NCI-H1092 (cell line): ENCODE measurements at places on chromosomes 7 and 10.

DNA sequence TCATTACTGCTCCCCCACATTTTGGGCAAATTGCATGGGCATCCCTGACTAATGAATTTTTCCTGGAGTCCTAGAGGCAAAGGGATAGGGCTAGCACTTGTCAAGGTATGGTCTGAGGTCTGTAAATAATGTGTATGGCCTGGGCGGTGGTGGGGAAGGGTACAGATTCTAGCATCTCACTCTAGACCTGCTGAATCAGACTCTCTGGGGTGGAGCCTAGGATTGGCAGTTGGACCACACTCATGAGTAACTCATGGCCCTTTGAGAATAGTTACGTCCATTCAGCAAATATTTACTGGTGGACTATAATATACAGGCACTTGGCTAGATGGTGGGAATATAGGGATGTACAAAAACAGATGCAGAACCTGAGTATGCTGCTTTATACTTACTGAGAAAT is 118.0 kb downstream of the CELF2 start:
- no peak for DNase-seq

- DNase-seq: no peak
Observed at GRCh38 chr7:77327067-77327931, 88.8 kb downstream of the GSAP start.

DNA sequence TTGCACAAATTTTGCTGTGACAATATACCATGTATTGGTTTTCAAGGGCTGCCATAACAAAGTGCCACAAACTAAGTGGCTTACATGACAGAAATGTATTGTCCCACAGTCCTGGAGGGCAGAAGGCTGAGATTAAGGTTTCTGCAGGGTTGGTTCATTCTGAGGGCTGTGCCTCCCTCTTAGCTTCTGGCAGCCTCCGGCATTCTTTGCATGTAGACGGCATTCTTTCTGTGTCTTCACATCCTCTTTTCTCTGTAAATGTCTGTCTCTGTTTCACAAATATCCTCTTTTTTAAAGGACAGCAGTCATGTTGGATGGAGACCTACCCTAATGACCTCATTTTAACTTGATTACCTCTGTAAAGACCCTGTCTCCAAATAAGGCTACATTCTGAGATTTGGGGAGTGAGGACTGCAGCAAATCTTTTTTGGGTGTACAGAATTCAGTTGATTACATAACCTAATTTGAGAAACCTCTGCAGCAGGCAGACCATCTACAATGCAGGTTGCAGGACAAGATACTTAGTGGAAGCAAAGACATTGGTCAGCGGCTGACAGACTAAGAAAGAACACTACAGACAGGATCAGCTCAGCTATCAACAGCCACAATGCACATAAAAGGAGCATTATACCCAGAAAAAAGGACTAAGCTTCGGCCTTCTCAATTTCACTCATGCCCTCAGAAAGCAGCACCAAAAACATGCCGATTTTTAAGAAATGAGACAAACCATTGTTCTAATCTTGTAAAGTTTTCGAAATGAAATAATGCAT is 84.6 kb upstream of the FAM3C start:
- no peak for DNase-seq

DNA sequence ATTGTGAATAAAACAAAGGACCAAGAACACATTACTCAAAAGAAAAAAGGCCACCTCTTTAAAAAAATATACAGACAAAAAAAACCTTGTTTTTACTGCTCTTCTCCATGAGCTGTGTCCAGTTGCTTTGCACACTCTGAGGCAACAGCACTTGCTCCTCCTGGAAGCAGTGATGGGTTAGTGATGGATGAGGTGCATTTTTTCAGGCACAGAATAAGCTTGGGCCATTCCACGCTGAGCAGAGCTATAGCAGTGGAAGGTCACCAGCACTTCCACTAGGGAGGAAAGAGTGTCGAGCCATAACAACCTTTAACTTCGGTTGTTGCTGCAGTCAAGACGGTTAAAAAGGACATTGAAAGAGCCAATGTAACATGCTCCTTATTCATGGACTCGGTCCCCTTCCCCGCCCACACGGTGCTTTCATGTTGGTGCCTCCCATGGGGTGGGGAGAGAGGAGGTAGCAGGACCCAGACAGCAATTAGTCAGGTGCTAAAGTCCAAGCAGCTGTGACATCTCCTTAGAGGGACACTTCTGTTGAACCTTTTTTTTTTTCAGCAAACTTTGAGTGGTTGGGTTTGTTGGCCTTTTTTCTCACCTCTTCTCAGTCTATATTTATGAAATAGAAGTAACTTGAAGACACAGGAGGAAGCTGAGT is 136.5 kb upstream of the ADARB2 start:
- DNase-seq: no peak

GRCh38 chr10:85997544-85997943 is 369.1 kb downstream of the GRID1 start:
- DNase-seq: no peak

- no peak for DNase-seq
Observed at GRCh38 chr7:48112401-48113165, 23.5 kb downstream of the UPP1 start.

GRCh38 chr7:5704534-5704922 is 76.9 kb downstream of the RNF216 start:
- DNase-seq: peak; percentile 53

- DNase-seq: no peak
Observed at GRCh38 chr10:4280461-4281189, 495.6 kb upstream of the KLF6 start.

GRCh38 chr7:95527033-95527775 is 41.5 kb downstream of the ASB4 start:
- DNase-seq: peak; percentile 63

DNA sequence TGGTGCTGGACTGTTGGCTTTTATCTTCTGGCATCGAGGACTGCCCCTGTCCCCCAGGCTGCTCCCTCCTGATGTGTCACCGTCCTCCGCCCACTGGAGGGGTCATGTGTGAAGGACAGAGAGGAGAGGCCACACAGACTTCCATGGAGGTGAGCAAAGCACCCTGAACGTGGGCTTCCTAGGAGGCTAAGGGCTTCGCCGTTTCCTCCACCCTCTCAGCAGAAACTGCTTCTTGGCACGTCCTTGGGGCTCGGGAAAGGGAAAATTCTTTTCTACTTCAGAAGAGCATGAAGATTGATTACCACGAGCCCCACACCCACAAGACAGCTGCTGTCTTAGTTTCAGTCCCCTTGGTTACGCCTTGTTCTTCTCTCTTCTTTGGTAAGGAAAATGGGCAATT is 218.2 kb downstream of the CCDC3 start:
- DNase-seq: no peak

DNA sequence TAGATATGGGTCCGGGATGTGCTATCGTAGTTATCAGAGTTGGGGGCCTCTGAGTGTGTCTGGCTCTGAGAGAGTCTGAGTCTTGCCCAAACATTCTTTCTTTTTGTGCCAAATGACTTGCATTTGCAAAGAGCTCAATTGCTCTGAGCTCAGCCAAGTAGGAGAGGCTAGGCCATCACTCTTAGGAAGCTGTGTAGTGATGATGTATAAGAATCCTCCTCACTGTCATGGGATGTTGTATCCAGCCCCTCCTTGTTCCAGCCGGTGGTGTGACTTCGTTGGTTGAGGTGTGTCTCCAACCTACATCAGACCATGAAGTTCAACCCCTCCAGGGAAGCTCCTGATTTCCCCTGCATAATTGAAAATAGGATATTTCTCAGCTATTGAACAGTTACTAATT is 97.5 kb upstream of the NPS start:
- DNase-seq: no peak

- DNase-seq: no peak
Observed at GRCh38 chr7:17134786-17135185, 163.7 kb upstream of the AHR start.

DNA sequence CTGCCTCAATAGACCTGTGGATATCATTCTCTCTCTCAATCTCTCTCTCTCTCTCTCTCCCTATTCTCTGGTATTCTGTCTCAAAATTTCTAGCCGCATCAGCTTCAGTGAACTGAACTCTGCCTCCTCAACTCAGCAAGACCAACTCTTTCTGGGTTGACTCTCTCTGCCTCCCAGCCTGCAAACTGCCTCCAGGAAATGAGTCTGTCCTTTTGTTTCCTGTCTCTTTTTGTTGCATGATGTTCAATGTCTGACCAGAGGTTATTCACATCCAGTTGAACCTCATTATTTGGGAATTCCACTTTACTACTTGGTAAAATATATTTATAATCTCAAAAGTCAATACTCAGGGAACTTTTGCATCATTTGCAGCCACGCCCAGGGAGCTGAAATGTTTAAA is 682.7 kb upstream of the FZD8 start:
- no peak for DNase-seq

DNA sequence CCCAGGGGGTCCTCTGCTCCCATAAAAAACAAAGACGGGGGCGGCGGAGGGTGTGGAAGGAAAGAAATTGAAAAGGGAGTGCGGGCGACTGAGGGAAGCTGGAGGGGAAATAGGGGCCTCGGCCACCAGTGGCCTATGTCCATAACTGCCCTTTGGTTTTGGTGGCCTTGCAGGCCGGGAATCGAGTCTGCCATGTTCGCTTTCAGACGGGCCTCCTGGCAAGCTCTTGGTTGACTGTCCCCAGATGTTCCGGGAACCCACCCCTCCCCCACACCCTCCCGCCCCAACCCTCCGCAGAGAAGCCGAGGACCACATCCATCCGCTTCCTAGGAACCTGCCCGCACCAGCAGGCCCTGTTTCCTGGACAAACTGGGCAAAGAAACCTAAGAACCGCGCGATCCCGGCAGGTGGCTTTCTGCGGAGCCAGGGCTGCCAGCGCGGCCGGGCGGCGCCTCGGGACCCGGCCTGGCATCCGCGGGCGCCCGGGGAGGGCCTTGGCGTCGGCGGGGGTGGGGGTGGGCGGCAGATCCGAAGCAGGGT is 20.0 kb upstream of the GATA3 start:
- no peak for DNase-seq

DNA sequence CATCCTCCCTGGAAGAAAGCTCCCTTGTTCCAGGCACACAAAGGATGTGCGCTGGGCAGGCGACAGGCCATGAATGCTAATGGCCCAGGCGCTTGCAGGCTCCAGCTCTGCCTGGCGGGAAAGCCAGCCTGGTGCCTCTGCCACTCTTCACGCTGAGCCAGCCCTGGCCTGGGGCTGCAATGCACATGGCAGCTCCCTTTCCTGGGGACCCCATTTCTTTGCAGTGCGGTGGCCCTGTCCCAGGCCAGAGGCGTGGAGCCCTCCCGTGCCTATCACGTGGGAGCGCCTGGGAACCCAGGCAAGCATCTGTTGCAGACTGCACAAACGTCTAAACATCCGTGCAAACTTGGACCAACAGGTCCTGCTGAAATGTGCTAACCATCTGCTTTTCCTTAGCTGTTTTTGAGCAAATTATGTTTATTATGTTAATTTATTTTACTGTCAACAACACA is 152.1 kb upstream of the LYZL2 start:
- DNase-seq: no peak

GRCh38 chr10:93751832-93752231 is 5.9 kb upstream of the LGI1 start:
- DNase-seq: no peak

DNA sequence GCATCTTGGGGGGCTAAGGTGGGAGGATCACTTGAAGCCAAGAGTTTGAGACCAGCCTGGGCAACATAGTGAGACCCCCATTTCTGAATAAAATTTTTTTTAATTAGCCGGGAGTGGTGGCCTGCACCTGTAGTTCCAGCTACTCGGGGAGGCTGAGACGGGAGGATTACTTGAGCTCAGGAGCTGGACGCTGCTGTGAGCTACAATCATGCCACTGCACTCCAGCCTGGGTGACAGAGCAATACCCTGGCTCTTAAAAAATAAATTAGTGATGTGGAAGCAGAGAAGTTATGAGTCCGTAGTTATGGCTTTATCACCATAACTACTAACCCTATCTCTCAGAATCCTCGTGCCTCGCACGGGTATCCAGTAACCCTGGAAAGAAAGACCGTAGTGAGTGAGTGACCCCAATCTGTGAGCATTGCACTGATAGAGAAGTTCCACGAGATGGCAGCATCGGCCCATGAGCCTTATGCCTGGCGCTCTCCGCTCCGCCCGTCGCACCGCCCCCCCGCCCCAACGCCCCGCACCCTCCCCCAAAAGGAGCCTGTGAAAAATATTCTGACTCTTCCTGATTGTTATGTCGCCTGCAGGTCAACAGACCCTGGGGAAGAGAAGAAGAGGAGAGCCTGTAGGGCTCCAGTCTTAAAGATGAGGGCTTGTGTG is 4.9 kb upstream of the SLC29A3 start:
- peak; percentile 29 for DNase-seq

GRCh38 chr10:110724116-110724921 is 80.2 kb downstream of the RBM20 start:
- DNase-seq: no peak

- no peak for DNase-seq
Observed at GRCh38 chr7:117262546-117262945, 60.3 kb downstream of the WNT2 start.

DNA sequence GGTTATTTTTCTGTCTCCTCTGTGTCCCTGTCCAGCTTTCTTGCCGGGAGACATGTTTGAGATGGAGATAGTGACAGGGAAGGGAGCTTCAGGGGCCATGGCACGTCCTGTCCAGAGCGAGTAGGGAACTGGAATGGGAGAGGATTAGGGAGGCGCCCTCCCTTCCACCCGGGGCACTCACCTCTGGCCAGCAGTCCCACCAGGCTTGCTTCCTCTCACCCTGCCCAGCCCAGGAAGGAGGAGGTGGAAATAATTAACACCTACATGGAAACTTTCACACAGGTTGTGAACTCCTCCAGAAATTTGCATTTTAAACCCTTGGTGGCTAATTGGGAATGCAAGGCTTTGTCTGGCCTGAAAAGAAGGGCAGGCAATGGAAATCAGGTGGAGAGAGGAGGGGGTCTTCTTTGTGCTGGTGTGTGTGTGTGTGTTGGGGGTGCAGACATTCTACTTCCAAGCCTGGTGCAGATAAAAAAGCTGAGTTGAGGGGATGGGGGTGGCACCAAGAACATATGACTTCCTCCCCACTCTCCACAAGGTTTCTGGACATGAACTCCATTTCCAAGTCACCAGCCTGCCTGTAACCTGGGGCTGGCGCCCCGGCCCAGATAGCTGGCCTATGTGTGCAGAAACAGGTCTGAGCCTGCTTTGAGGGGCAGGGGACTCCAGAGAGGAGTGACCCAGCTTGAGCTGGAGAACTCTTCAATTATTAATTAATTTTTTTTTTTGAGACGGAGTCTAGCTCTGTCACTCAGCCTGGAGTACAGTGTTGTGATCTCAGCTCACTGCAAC is 199.4 kb downstream of the CYP26A1 start:
- DNase-seq: no peak

- DNase-seq: no peak
Observed at GRCh38 chr7:117489016-117489415, 9.2 kb downstream of the CFTR start.
